Dermis lymphatic vessel endothelial cell (primary cell): ENCODE measurements at places on chromosomes 12 and 14. TPM values are rescaled to one million over a fixed set of nuclear protein-coding genes. Genes with fewer than 3 reads are reported as not detected.

The RND1 gene
- 2.1 and 2.4 TPM in 2 replicates for total RNA-seq

The ABHD12B gene
- total RNA-seq = not detected in 2 replicates

The CCDC38 gene
- not detected in 2 replicates for total RNA-seq

The GPR68 gene
- total RNA-seq = 0.22 and 0.34 TPM in 2 replicates

The PPP2R5E gene
- total RNA-seq = 10.2 and 11.9 TPM in 2 replicates

The FAR2 gene
- 46.3 and 60.5 TPM in 2 replicates for total RNA-seq

The ZNF891 gene
- 0.54 and 0.86 TPM in 2 replicates for total RNA-seq

The ITGA5 gene
- 255 and 294 TPM in 2 replicates for total RNA-seq

The RNASE7 gene
- not detected in 2 replicates for total RNA-seq

The ITGB7 gene
- total RNA-seq = under 0.01 and 0.09 TPM in 2 replicates

The DNM1L gene
- total RNA-seq = 54.9 and 79.2 TPM in 2 replicates

The AMIGO2 gene
- 0.76 and 1.3 TPM in 2 replicates for total RNA-seq

The A2ML1 gene
- total RNA-seq = not detected in 2 replicates

The RIMKLB gene
- 34.6 and 48.1 TPM in 2 replicates for total RNA-seq

The COPZ1 gene
- total RNA-seq = 96.3 and 96.6 TPM in 2 replicates

The PRB2 gene
- not detected in 2 replicates for total RNA-seq
